Ureter (tissue), 1 donor: ENCODE measurements at places on chromosomes 4 and X. TPM values are rescaled to one million over a fixed set of nuclear protein-coding genes. Genes with fewer than 3 reads are reported as not detected.

The RGN gene
- total RNA-seq, result 7.0 TPM

DNA sequence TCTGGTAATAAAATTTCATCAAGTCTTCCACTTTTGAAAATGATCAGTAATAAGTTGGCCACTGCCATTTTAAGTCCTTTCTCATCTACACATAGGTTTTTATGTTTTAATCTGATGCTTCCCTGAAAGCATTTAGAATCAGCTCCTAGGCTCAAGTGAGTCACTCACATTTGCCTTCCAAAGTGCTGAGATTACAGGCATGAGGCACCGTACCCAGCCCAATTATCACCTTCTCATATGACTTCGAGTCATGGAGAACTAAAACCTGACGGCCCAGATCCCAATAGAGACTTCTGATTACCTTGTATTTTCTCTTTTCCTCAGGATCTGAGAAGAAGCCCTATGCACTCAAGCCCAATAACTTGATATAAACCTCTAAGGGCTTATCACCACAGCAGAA is 140.8 kb downstream of the OPHN1 start:
- no peak for DNase-seq

The HAUS7 gene
- 33.3 TPM for total RNA-seq

DNA sequence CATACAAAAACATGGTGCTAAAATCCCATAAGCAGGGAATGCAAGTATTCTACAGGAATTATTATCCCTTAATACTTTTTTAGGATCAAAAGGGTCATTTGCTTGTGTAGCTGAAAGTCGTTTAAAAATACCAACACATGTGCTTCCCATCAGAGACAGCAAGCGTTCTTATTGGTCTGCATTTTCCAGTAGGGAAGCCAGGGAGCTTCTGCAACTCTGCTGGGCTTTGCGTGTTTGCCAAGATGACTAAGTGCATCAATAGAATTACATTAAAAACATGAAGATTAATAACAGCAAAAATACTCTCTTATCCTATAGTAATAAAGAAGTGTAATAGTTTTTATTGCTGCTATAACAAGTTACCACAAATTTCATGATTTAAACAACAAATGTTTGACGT is 111.2 kb downstream of the QDPR start:
- DNase-seq, result no peak

DNA sequence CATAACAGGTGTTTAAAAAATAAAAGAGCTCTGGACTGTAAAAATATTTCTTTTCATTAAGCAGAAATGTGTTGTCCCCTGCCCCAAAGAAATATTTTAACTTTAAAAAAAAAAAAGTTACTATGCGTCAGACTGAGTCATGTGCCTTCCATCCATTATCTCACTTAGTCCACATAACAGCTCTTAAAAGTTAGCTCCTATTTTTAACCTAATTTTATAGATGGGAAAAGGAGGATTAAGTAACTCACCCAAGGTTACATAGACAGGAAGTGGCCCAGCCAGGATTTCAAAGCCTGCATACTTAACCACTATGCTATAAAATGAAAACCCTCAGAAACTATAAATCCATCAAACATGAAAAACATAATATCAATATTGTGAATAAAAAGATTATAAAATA is 97.7 kb downstream of the MANBA start:
- DNase-seq, result no peak

DNA sequence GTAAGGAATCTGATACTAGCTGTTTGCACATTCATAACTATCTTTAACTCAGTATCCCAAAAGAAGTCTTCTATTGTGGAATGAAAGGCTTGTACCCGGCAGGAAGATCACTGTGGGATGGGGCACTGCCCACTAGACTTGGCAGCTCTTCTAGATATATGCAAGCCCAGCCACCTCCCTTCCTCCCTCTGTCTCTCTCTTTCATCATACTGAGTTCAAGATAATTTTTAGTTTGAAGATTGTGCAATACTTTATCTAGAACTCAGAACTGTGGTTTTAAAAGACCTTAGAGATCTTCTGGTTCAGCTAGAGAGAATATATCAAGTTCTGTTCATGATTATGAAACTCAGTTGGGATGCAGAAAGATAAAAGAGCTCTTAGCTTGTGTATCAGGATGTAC is 22.5 kb upstream of the GPR34 start:
- no peak for DNase-seq

DNA sequence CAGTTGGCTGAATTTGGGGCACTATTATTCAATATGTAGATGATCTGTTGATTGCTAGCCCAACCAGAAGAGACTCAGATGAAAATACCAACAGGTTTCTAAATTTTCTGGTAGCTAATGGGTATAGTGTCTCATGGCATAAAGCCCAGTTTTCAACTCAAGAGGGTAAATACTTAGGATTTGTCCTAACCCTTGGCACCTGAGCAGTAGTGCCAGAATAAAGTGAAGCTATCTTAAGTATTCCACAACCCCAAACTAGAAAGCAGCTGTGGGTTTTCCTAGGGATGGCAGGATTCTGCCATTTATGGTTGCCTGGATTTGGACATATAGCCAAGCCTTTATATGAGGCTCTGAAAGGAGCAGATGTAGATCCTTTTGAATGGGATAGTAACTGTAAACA is 119.0 kb downstream of the AGTR2 start:
- no peak for DNase-seq

DNA sequence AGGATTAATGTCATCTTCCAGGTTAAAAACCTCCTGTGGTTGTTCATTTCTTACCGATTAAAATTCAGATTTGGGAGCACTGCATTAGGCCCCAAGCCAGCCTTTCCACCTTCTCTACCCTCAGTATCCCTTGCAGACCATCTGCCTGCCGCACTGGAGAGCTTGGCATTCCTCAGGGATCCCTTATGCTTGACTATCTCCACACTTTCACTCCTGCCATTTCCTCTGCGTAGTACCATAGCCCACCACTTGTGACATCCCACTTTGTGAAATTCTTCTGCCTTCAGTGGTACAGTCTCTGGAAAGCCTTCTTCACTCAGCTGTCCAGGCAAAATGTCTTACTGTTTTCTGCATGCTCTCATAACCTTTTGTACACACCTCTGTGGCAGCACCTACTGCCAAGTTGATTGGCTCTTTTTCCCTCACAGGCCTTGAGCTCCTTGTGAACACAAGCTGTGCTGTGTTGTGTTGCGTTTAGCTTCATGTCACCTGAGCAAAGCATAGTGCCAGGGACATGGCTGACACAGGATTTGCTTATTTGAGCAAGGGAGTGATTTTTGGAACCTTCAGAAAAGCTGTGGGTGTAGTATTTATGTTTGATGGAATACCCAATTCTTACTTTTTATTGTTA is 156.4 kb downstream of the ARX start:
- no peak for DNase-seq

GRCh38 chr4:114178392-114178791 is 198.9 kb upstream of the ARSJ start:
- DNase-seq, result no peak

GRCh38 chrX:101080326-101081124 is 1.8 kb downstream of the TMEM35A start:
- DNase-seq, result no peak

DNA sequence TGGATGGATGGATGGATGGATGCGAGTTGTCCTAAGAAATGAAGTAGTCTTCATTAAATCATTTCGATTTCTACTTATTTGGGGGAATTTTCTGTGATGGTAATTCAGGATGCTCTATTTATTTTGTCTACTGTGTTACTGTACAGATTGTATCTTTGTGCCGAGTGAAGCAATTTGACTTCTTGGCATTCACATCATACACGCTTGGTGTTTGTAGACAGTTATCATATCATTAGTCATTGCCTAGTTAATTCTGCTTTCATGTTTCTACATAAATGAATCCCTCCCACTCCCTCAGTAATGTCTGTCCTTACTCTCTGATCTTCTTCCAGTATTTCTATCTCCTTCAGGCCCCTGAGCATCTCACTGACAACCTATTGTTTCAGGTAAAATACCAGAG is 64.0 kb downstream of the RASGEF1B start:
- no peak for DNase-seq
